ENCODE measurements at places on chromosomes 4 and X.

DNA sequence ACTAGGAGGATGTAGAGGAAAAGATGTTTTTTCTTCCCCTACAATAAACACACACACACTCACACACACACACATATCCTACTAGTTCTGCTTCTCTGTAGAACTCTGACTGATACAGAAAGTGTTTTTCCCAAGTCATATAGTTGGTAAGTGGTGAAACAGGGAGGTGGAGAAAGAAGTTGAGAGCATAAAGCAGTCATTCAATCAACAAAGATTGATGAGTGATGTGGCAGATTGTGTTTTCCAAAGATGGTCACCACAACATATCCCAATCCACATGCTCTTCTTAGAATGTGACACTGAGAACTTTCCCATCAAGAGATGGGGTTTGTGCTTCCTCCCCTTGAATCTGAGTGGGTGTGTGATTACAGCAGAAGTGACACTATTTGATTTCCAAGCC is 123.4 kb upstream of the ATP6AP2 start:
- DNase-seq: no peak

DNA sequence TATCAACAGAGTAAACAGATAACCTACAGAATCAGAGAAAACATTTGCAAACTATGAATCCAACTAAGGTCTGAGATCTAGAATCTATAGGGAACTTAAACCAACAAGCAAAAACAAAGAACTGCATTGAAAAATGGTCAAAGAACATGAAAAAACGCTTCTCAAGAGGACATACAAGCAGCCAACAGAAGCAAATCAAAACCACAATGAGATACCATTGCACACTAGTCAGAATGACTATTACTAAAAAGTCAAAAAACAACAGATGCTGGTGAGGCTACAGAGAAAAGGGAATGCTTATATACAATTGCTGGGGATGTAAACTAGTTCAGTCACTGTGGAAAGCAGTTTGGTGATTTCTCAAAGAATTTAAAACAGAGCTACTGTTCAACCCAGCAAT is 255.7 kb downstream of the TMEM47 start:
- no peak for DNase-seq

DNA sequence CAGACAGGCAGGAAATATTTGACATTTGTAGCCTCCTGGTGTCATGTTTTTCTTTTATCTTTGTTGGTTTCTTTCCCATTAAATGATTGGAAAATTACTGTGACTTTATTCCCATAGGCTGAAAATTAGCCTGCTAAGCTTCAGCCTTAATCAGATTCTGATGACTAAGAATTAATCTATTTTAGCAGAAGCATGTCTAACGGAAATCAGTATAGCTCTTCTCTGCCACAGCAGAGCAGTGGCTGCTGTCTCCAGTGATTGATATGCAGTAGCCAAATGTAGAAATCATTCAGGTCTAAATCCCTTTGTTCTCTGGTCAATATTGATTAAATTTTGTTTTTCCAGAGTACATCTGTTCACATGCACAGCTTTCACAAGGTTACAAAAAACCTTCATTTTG is 199.3 kb downstream of the GC start:
- no peak for DNase-seq

GRCh38 chrX:154730253-154730891 is 20.5 kb downstream of the GAB3 start:
- no peak for DNase-seq

DNA sequence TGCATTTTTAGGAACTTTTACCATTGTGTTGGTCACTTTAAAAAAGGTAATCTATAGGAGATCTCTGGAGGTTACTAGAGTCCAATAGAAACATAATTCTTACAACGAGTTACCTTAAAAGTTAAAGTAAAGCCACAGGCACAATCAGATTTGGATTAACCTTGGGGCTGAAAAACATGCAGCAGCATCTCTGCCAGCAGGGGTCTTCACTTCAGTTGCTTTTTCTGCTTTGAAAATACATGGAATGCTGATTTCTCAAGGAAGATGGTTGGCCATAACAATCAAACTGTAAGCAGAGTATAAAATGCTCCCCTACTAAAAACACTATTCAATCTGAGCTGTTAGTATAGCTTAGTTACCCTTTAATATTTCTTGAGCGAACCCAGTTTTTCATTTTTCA is 1072.3 kb upstream of the PCDH10 start:
- no peak for DNase-seq
